ENCODE measurements at places on chromosomes 2 and 18.

GRCh38 chr18:31042084-31042405 lies 497 bp downstream of the DSC3 start:
- no peak for DNase-seq

DNA sequence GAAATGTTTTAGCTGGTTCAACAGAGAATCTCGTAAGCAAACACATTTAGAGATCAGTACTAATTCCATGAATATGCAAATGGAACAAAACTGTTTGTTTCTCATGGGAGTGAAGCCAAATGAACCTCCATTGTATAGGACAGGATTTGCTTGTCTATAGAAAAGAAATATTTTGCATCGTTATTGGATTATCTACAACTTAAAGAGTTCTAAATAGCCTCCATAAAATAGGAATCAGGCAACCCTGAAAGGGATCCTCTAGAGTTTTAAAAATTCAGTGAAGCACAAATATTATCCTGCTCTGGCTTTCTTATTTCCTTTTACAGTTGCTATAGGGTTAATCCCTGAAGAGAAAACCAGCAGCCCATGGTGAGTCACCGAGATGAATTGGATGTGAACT lies 378.4 kb upstream of the NRXN1 start:
- no peak for DNase-seq

DNA sequence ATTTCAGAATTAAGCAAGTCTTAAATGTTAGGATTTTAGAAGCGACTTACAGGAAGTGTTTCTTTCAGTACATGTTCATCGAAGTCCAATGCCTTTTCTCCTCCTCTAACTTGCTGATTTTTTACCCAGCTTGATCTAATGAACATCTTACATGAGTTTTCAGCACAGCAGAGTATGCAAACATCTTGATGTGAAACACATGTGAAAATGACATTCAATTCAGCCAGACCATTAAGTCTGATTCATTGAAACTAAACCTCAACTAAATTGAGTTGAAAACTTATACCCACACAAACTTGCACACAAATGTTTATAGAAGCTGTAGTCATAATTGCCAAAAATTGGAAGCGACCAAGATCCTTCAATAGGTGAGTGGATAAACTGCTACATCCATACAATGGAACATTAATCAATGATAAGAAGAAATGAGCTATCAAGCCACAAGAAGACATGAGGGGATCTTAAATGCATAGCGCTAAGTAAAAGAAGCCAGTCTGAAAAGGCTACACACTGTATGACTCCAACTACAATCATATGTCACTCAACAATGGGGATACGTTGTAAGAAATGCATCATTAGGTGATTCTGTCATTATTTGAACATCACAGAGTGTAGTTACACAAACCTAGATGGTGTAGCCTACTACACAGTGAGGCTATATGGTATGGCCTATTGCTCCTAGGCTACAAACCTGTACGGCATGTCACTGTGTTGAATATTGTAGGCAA lies 18.5 kb downstream of the PSTPIP2 start:
- DNase-seq: no peak

DNA sequence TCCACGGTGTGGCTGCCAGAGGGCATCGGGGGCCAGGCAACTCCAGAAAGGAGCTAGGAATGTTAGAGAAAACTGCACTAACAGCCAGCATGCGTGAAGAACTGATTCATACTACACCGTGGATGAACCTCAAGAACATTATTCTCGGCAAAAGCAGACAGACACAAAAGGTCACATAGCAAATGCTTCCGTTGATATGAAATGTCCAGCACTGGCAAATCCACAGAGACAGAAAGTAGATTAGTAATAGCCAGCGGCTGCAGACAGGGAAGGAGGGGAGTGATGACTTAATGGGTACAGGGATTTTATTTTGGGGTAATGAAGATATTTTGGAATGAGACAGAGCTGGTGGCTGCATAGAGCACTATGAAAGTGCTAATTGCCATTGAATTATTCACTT lies 37.4 kb downstream of the SCTR start:
- DNase-seq: no peak

- no peak for DNase-seq
Observed at GRCh38 chr2:219636941-219637841, 9.8 kb downstream of the SLC4A3 start.

DNA sequence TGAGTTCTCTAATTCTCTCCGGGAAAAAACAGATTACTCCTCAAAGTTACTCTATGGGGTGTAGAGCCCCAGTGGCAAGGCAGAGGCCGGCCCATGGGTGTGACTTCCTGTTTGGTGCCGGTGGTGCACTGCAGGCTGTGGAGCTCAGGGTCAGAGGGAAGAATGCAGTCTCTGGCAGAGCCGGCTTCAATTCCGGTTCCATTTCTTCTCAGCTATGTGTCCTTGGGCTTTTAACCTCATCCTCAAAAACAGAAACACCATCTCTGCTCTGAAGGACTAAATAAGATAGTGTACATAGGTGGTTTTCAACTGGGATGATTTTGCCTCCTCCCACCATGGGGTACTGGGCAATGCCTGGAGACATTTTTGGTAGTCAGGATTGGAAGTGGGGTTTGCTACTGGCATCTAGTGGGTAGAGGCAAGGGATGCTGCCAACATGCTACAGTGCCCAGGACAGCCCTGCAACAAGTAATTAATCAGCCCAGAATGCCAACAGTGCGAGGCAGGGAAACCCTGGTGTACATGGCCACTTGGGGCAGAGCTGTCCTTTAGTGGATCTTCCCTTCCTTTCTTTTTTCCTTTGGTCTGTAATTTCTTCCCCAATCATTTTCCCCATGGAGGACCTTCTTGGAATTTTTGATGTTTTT lies 81.2 kb downstream of the INSIG2 start:
- DNase-seq: no peak

DNA sequence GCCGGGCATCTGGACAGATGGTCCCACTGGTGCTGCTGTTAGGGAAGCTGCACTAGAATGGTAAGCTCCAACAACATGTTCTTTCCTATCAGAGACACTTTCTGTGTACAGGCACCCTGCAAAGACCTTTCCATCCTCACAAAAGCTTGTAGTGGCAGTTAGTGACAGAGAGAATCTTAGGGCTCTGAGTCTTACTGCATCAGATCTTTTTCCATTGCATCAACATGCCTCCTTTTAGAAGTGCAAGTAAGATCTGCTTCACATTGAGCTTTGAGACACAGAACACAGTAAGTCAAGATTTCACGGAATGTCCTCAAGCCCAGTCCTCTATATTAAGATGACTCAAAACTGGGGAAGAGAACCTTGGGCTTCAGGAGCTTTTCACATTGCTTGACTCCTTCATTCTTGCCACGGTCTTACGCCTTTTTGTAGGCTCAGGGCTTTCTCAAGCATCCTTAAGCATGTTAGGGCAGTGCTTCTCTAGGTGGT lies 52.6 kb downstream of the ARL4C start:
- no peak for DNase-seq

DNA sequence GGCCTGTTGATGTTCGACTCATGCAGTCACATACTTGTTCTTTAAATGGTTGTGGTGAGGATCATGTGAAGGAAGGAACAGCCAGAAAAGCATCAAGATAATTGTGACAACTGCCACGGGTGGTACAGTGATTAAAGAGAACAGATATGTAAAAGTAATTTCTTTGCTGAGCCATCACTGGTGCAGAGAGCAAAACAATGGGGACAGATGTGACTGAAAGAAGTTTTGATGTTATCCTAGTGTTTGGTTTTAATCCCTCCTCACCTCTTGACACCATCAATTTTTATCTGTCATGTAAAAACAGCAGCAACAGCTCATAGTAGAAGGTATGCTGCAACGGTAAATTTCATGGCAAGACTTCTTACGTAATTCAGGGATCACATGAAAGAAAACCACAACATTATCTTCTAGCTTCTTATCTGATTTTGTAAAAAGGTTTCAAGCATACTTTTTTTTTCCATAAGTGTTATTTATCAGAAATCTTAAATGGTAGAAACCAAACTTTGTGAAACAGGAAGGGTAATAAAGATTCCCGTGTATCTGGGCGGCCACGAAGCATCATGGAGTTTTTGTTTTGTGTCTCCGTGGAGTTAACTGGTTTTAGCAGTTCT lies 65.2 kb downstream of the PLCL1 start:
- DNase-seq: no peak

GRCh38 chr2:58545300-58546280 lies 304.5 kb upstream of the FANCL start:
- DNase-seq: no peak

- no peak for DNase-seq
Observed at GRCh38 chr18:48546396-48546795, 7.6 kb downstream of the CTIF start.

- DNase-seq: no peak
Observed at GRCh38 chr2:76270096-76270710, 559.5 kb upstream of the GCFC2 start.

GRCh38 chr18:75962036-75962572 lies 532.9 kb downstream of the ZNF516 start:
- no peak for DNase-seq

GRCh38 chr2:37871456-37872191 lies 53.5 kb upstream of the RMDN2 start:
- DNase-seq: no peak

GRCh38 chr2:216606551-216607276 lies 26.5 kb upstream of the IGFBP2 start:
- DNase-seq: no peak

DNA sequence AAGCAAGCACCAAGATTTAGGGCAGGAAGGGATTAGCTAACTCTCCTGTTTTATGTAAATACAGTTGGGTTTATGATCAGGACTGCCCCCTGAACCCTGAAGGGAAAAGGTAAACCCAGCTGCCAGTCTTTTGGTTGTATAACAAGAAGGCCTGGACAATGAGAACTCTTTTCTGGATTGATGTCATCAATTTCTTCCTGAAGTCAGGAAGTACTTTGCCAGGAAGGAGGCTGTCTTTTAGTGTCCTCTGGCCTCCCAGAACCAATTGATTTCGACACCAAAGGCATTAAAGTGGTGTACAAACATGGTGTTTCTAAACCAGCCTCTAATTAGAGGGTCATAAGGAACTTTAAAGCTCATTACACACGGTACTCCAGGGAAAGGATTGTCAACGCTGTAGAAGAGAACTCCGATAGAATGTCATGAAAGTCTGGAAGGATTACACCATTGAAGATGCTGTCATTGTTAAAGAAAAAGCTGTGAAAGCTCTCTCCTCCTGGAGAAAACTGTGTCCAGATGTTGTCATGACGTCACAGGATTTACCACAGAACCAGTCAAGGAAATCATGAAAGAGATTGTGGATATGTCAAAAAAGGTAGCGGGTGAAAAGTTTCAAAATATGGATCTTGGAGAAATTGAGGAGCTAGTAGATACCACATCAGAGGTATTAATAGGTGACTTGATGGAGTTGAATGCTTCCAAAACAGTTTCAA lies 78.8 kb downstream of the ANKRD12 start:
- no peak for DNase-seq

GRCh38 chr2:25252291-25253152 lies 84.1 kb upstream of the POMC start:
- no peak for DNase-seq

DNA sequence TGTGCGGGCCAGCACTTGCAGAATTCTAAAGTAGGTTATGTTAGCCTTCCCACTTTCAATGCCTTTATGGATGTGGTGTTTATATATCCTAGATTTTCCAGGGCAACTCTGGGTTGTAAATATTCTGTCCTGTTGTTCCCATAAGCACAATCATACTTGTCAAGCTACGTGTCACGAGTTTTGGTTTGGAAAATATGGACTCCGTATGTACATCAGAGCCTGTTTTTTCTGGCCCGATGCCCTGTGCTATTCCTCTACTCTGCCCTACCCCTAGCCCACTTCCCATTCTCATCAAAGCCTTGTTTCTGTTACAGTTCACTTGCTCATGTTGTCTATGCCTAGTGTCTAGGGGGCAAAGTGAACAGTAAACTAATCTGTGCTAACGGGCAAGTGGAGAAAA lies 27.0 kb upstream of the ZEB2 start:
- DNase-seq: no peak

DNA sequence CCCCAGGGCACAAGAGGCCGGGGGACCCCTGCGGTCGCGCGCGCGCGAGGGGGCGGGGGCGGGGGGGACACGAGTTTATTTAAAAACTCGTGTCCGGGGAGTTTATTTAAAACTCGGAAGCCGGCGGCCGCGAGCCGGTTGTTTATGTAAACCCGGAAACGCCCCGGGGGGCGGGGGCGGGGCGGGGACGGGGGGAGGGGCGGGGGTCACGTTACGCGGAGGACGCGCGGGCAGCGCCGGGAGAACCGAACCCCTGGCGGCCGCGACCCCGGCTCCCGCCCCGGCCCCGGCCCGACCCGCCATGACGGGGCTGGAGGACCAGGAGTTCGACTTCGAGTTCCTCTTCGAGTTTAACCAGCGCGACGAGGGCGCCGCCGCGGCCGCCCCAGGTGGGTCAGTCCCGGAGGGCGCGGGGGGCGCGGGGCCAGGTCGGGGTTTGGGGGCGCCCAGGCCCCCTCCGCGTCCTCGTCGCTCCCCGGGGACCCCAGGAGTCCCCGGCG lies 4.4 kb downstream of the NFATC1 start:
- DNase-seq: no peak

- DNase-seq: no peak
Observed at GRCh38 chr2:137837830-137838229, 126.4 kb upstream of the HNMT start.

DNA sequence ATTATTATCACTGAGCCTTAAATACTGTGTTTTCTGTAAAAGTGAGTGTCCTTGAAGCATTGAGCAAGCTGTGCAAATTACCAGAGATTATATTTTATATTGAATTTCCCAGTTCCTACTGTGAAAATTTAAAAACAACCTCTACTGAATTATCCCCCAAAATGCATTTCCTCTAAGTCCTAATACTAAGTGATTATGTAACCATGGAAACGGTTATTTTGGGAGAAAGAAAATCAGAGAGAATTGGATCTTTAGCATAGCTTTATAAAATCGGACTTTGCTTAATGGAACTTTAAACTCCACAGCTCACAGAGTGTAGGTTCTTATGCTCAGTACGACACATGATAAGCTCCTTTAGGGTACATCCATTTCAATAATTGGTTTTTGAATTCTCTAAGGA lies 19.3 kb upstream of the CHMP1B start:
- no peak for DNase-seq

DNA sequence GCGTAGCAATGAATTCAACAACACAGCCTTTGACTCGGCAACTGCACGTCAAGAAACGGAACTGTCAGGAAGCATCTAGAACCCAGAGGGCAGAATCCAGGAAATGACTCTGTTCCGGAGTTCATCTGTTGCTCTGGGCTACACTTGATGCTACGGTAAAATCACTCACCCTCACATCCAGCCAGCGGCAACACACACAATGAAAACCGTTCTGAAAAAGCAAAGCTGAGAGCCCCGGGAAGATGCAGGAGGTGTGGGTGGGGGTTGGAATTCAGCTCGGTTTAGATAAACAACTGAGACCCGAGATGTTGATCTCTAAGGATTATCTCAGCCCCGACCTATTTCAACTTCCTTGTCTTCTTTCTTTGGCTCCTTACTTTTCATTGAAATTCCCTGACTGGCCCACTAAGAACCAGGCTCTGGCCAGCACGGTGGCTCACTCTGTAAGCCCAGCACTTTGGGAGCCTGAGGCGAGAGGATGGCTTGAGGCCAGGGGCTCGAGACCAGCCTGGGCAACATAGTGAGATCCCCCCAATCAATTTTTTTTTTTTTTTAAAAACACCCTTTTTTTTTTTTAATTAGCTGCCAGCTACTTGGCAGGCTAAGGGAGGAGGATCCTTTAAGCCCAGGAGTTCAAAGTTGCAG lies 13.3 kb upstream of the RAB17 start:
- no peak for DNase-seq
